ENCODE measurements at places on chromosomes 5 and 9.

DNA sequence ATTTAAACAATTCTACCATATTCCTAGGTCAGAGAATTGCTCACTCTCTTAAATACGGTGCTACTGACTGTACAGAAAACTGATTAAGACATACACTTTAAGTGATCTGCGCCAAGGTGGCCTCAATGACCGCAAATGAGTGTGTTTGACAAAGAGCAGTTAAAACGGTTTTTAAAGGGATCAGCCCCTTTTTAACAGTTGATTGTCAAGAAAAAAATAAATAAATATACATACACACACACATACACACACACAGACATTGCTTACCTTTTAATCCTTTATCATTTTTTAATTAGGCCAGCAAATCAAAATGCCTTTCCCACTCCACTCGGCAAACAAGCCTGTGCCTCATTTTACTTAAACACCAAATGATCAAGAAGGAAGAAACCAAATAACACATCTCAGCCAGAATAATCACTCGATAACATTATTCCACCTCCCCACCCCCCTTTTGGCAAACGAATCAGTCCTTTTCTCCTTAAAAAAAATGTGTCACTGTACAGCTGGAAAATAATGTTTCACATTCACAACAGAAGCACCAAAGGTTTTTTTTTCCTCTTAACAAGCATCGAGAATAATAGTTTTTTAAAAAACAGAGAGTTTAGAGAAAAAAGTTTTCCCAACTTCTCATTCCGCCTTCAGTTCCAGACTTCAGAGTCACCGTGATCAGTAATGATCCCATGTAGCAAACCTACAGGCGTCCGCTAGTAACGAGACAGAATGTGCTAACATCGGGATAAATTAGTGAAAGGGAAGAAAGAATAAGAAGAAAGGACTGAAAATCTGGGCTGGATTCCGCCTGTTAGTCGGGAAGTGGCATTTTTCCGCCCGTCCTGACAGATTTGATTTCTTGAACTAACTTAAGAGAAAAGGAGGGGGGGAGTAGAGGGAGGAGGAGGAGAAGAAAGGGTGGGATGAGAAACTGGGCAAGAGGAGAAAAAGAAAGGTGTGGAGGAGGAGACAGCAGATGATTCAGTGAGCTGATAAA is at the start of gene ZNF608:
Gene ZNF608 (minus strand): TSS at position 712 of the 988 bp plus-strand sequence. CDS start 1,650 bp downstream, outside the sequence.
- peak; percentile 41 for DNase-seq

- no peak for DNase-seq
These were observed 33.8 kb downstream of the ZNF131 start for GRCh38 chr5:43154469-43154868.

DNA sequence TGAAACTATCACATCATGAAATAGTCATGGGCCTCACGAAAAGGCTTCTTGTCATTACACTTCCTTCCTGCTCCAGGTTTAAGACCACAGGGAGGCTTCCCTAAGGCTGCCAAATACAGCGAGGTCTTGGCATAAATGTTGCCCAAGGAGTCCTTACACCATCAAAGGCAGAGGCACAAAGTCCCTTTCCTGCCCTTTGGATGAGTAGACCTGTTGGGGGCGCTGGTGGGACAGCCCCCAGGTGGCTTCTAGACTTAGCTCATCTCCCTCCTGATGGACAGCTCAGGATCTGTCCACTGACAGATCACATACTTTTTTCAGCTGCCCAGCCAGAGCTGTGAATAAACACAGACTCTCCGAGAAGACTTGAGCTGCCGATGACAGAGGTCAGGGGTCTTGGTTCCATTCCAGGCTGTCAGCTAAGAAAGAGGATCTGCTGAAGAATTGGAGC is 15.5 kb upstream of the MEGF9 start:
- DNase-seq = no peak

- DNase-seq = no peak
These were observed 83.2 kb upstream of the TAS2R1 start for GRCh38 chr5:9713356-9713755.

- DNase-seq = no peak
These were observed 35.0 kb upstream of the SLC6A3 start for GRCh38 chr5:1480217-1480616.

DNA sequence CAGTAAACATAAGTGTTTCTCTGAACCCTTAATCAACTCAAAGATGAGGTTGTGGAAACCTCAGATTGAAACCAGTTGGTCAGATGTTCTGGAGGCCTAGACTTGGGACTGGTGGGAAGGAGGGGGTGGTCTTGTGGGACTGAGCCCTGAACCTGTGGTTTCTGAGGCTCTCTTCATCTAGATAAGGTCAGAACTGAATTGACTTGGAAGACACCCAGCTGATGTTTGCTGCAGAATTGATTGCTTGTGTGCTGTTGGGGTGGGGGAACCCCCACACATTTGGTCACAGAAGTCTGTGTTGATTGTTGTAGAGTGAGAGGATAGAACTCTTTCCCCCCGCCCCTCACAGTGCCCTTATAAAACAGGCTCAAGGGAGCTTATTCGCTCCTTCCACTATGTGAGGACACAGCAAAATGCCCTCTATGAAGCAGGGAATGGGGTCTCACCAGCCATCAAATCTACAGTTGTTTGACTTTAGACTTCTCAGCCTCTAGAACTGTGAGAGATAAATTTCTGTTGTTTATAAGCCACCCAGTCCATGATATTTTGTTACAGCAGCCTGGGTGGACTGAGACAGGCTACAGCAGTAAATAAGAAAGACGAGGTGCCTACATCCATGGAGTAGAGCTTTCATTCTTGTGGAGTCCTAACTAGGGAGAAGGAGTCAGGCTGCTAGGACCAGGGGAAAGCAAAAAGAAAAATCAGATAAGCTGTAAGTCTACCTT is 25.7 kb upstream of the UGCG start:
- DNase-seq = no peak

DNA sequence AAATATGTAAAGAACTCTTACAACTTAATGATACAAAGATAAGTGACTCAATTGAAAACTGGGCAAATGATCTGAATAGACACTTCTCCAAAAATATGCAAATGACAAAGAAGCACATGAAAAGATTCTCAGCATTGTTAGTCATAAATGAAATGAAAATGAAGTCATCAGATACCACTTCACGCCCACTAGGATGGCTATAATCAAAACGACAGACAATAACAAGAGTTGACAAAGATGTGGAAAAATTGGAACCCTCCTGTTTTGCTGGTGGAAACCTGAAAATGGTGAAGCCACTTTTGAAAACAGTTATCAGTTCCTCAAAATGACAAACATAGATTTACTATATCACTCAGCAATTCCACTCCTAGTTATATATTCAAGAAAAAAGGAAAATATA is 7.9 kb upstream of the SYK start:
- DNase-seq = no peak

DNA sequence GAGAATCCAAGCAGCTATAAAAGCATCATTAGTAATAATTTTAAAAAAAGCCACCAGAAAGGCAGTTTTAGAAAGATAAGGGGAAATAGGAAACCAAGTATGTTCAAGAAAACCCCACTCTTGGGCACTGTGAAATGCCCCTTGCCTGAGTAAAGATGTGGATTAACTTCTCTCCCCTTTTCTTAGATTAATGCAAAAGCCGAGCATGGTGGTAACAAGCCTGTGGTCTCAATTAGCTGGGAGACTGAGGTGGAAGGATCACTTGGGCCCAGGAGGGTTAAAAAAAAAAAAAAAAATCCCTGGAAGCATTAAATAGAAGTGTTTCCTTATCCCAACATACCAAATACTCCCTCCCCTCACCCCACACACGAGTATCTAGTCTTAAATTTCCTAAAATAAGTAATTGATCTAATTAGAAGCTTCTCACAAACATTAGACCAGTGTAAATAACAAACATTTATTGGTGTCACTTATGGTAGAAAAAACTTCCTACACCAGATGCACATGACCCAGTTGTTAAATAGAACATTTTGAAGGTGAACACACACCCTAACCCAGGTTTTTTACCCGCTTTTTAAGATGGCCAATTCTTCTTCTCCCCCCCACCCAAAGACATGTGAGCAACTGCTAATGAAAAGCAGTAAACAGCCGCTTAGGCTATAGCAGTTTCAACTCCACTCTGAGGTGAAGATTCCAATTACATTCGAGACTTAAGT is 5.2 kb downstream of the HSPA5 start:
- DNase-seq = no peak

DNA sequence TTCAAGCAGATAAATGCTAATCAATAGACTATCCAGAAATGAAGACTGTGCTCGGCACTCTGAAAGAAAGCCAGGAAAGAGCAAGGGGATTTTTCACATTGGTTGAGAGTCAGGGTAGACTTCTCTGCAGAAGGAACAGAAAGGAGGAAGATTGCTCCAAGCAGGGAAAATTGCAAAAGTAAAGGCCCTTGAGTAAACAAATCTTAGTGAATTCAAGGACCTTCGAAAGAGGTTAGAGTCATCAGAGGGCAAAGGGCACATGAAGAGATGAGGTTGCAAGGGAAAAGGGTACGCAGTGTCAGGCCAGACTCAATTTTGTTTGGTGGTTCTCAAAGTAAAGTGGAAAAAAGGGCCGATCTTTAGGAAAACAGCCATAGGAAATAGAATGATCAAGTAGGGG is 157.6 kb upstream of the RAI14 start:
- no peak for DNase-seq

DNA sequence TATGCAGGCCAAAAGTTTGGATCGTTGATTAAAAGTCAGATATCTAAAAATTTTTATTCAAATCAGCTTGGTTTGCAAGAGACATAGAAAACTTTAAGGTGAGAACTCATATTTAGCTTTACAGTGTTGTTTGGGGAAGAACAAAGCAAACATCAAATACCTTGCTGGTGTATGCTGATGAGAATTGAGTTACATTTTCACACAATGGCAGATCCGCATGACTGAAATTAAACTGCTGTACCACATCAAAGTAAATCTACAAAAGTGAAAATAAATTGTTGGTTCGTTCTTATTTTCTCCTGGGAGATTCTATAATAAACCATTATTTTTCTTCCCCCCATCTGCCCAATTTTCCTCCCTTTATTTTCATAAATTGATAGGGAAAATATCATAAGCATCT is 198.2 kb upstream of the PCSK5 start:
- DNase-seq = no peak

GRCh38 chr9:16773116-16773515 is 97.4 kb downstream of the BNC2 start:
- DNase-seq = no peak

- no peak for DNase-seq
These were observed 663 bp upstream of the ZNF366 start for GRCh38 chr5:72507907-72508238.

GRCh38 chr5:154421868-154422267 is 23.9 kb upstream of the SAP30L start:
- DNase-seq = no peak

- no peak for DNase-seq
These were observed 133.3 kb downstream of the PCSK5 start for GRCh38 chr9:76023715-76024195.

DNA sequence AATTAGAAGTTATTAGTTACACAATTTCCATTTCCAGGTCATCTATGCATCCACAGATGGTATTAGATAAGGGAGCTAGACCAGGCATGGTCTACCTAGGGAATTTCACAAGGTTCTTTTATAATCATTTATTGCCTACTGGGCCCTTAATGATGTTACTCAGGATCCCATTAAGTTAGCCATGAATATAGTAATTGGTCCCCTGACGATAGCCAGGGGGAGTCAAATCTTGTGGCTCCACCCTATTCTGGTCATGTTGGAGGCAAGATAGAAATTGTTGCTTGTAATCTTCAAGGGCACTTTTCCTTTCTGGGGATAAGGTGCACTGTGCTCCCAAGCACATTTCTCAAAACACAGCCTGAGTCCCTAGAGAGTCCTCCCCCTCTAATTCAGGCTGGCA is 14.1 kb upstream of the ELL2 start:
- no peak for DNase-seq

DNA sequence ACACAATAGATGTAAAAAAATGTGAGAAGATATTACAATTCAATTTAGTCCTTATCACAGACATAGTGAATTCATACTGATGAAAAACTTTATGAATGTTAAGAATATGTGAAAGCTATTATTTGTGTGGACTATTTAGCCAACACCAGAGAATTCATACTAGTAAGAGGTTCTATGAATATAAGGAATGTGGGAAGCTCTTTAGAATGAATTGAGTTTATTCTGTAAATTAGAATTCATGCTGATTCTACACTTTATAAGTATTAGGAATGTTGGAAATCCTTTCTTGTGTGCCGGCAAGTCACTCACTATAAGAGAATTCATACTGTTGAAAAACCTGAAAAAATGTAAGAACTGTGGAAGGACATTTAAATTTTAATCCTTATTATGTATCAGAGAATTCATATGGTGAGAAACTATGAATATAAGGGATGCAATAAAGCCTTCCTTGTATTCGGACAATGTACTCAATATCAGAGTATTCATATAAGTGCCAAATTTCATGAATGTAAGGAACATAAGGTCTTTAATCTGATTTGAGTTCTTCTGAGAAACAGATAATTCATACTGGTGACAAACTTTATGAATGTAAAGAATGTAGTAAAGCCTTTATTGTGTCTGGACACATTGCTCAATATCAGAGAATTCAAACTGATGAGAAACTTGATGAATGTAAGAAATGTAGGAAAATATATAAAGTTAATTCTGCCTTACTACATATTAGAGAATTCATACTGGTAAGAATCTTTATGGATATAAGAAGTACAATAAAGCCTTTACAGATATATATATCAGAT is 21.6 kb upstream of the PCDHA1 start:
- no peak for DNase-seq

- peak; percentile 69 for DNase-seq
These were observed 25.4 kb downstream of the HMHB1 start for GRCh38 chr5:143837306-143837848.

GRCh38 chr9:121857928-121858327 is 206.5 kb downstream of the DAB2IP start:
- DNase-seq = no peak

- no peak for DNase-seq
These were observed 2.1 kb downstream of the PRRC1 start for GRCh38 chr5:127519527-127519926.

DNA sequence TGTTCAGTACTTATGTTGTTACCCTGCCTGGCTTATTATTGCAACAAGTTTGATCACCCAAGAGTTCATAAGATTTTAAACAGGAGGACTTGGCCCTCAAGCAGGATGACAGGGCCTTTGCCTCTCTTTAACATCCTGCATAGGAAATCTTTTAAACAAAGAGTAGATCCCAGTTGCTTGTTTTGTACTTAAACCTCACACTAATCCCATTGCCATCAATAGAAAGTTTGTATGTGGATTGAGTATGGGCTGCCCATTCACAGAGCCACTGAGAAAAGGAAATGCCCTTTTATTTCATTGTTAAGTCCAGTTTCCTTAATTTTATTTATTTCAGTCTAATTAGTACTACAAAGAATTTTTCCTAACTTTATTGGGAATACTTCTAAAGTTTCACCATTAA is 52.2 kb upstream of the FGF10 start:
- DNase-seq = no peak
